ENCODE measurements at places on chromosomes 1 and 21.

DNA sequence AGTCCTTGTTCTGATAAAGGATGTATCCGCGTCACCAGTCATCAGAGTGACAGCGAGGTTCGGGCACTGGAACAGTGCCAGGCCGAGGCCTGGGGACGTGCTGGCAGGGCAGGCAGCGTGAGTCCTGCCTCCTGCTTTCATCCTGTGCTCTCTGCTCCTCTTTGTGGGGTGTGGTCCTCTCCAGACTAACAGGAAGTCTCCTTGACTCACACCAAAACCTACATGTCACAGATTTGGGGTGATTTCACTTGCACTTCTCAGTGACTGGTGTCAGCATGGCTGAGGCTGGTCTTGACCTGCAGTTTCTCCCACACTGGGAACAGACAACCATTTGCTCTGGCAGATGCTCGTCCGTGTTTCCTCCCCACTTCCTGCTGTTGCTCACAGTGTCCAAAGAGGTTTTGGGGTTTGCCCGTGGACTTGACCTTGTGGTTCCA, 8.8 kb upstream of the NLRP3 start:
- peak; percentile 55 for DNase-seq

DNA sequence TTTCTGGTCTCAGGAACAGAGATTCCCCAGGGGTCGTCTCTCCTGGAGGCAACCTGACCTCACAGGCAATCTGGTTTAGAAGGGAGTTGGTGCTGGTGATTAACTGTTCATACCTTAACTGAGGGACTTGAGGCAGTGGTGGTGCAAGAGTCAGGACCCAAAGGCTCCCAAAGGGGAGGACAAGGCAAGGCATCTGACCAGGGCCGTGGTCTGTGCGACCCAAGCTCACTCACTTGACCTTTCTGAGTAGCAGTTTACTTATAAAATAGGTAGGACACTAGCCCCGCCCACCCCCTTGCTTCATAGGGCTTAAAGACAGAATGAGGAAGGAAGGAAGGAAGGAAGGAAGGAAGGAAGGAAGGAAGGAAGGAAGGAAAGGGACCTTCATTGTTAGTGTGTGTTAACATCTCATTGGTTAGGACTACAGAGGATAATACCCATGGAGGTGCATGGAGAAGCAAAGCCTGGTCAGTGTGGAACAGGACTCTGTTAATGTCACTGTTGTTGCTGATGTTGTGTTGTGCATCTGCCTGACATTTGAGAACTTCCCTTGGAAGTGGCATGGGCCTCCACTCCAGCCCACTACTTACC, 4.6 kb upstream of the KCNA2 start:
- DNase-seq, result no peak

DNA sequence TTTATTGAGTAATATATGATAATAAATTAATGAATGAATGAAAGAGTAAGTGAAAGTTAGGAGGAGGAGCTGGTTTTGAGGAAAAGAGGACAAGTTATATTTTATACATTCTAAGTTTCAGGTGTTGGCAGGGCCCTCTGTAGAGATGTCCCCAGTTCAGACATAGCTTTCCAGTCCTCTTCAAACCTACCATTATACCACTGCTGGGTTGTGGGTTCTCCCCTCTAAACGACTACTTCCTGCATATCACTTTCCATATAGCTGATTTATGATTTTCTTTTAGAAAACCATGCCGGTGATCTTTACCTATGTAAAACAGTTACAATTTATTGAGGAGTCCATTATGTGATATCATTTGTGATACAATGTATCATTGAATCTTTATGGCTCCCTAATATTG, 116.9 kb downstream of the RUNX1 start:
- DNase-seq, result no peak

DNA sequence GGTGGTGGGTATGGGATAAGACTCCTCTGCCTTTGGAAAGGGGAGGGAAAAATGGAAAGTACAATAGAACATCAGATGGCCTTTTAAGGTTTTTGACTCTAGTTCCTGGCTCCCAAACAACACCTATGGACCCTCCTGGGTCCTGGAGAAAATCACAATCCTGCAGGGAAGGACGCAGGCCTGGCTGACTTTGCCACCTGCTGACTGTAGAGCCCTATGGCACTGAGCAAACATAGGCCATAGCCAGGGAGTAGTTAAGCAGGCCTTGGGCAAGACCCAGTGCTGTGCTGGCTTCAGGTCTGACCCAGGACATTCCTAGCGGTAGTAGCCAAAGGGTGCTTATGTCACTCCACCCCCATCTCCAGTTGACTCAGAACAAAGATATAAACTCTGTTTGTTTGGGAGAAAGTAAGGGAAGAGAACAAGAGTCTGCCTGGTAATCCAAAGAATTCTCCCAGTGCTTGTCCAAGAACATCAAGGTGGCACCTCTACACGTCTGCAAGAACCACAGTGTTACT, 149.0 kb downstream of the SLC44A5 start:
- DNase-seq, result no peak

- DNase-seq, result no peak
Measured at GRCh38 chr1:180620581-180620980, 11.2 kb upstream of the XPR1 start.

DNA sequence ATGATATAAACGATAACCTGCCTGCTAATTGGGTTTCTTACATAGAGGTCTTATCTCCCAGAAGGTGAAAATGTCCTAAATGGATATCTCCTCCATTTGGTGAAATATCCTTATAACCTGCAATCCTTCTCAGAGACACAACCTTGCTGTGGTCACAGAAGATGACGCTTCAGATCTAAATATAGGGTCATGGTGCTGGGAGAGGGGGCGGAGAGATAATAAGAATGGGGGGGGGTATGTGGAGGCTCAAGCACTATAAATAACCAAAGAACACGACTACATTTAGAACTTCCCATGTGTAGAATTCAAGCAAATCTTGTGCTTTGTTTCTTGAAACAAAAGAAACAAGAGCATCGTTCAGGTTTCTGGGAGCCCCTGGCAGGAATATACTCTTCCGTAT, 260.6 kb upstream of the ESRRG start:
- DNase-seq, result no peak

DNA sequence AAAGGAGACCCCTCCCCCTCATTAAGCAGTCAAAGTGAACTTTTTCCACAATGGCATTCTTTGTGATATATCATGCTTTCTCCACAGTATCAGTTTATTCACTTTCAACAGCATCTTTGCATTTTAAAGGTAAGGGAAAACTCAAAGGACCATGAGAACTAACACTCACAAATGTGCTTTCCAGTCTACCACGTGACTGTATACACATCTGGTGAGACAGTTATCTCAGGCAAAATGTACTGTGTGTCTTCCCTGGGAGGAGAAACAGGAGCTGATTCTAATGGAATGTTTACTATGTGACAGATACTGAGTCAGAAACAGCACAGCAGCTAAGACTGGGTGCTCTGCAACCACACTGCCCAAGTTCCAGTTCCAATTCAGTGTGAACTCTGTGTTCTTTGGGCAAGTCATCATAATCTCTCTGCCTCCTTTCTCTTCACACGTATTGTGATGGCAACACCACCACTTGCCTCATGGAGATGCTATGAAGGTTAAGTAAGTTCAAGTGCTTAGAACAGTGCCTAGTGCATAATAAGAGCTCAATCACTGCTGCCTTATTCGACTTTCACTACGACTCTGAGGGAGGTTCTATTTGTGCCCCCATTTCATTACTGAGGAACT, 79.0 kb downstream of the SLC45A1 start:
- DNase-seq, result no peak

DNA sequence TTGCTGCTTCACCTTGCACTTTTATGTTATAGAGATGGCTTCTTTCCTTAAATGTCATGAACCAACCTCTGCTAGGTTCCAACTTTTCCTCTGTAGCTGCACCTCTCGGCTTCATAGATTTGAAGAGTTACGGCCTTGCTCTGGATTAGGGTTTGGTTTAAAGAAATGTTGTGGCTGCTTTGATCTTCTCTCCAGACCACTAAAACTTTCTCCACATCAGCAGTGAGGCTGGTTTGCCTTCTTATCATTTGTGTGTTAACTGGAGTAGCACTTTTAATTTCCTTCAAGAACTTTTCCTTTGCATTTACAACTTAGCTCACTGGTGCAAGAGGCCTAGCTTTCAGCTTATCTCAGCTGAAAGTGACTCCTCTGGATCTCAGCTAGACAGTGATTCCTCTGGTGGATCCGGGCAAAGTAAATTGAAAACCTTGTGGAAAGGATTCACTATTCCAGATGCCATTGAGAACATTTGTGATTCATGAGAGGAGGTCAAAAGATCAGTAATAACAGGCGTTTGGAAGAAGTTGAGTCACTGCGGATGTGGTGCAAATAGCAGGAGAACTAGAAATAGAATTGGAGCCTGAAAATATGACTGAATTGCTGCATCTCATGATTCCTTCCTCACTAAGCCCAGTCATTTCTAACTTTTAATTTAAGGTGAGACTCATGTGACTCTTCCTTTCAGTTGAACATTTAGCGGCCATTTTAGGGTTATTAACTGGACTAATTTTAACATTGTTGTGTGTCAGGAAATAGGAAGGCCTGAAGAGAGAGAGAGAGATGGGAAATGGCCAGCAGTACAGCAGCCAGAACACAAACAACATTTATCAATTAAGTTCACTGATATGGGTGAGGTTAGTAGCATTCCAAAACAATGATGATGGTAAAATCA, 16.2 kb upstream of the RGS1 start:
- DNase-seq, result no peak

DNA sequence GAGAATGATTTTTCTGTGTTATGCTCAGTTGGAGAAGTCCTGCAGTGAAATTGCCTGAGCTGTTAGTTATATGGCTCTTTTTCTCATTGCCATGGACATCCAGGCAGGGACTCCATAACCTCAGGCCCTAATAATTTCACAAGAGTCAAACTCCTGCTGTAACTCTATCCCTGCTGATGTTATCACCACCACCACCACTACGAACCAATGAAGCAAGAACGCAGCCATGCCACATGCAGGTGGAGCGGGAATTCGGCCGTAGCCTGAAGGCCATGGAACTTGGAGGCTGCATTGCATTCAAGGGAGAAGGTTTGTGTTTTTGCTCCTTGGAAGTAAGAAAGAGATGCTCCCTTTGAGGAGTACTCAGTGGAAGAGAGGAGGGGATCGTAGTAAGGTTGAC, 16.8 kb upstream of the DLGAP3 start:
- no peak for DNase-seq

- DNase-seq, result peak; percentile 68
Measured at GRCh38 chr1:161216945-161217712, 2.0 kb downstream of the FCER1G start.

- peak; percentile 55 for DNase-seq
Measured at GRCh38 chr21:42746593-42747275, 93.3 kb downstream of the PDE9A start.

GRCh38 chr1:229152311-229152710, 118.6 kb upstream of the RAB4A start:
- no peak for DNase-seq

- DNase-seq, result no peak
Measured at GRCh38 chr1:118148034-118148433, 37.0 kb downstream of the SPAG17 start.
